ENCODE measurements at places on chromosomes 4 and X.

DNA sequence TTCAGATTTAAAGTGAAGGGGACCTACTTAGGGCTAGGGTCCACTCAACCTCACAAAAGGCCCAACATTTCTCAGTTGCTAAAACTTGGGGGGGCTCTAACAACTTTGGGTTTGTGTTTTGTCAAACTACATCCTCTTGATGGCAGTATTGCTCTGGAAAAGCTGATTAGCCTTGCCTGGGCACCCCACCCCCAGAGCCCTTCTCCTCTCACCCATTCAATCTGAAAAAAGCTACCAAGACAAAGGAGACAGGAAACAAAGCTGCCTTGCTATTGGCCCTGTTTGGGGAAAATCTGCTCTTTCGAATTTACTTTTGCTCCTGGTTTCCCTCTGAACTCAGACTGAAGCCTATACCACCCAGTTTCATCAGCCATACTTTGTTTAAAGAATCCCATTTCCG is 195.2 kb upstream of the STK26 start:
- no peak for DNase-seq

DNA sequence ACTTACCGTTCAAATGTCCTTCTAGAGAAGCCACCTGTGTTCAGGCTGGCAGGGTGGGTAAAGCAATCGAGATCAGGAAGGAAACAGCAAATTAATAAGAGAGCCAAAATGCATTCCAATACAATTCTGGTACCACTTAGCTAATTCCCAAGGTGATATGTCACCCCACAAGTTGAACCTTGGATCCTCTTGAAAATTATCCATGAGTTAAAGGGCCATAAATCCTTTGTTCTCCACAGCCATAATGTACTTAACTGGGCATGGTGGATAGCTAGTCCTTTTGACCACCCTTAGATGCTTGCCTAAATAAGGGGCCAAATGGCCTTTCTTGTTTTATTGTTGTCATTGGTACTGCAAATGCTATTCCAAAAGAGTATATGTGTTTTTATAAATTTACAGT is 2.0 kb downstream of the TNMD start:
- no peak for DNase-seq

DNA sequence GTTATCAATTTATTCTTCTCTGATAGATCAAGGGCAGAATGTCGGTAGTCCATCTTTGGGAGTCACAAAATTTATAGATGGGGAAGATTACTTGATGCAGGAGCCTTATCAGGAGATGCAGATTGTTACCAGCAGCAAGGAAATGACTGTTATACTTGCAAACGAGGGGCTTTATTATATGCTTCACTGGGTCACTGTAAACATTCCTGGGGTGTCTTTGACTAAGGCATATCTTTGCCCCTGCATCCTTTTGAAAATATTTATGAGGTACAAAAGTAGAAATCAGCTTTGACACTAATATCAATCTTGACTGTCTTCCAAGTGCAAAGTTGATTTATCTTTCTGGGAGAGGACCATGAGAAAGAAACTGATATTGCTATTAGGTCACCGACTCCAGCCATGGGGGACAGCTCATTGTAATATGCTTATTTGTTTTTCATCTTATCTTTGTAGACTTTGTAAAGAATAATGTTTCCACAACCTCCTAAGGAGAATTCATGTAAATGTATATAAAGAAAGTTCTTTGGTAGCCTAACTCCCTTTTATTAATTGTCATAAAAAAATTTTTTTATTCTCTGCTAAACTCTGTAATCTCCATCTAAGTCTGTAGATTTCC is 177.3 kb upstream of the EMCN start:
- no peak for DNase-seq

DNA sequence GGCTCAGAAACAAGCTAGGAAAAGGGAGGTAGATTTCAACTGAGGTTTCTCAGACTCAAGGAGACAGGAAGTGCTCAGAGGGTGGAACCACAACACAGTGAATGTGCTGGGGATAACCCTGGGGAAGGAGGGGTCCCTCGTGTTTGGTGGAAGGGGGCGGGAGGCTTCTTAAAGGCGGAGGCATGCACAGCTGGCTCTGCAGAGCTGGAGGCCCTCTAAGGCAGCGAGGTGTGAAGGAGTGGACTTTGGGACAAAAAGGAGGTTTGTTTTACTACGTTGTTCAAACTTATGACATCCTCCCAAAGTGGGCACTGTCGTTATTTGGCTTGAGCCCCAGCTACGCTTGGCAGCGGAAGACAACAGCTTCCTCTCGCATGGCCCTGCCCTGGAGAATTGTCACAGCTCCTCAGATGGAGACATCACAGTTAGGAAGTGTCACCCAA is 21.7 kb upstream of the MTM1 start:
- DNase-seq, result no peak

DNA sequence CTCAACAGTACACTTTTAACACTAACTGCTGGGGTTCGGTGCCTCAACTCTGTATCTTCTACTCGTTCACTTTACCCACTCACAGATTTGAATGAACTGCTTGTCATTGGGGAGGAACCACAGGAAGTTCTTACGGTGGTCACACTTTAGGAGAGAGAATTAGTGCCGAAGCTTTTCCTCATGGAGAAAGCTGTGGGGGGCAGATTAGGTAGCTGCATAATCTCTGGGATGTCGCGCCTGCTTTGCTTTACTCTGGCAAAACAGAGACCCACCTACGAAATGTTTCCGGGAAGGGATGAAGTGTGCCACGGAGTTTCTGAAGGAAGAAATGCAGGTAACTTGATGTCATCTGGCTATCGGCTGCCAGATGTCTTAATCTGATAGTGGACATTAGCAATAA is 949.7 kb upstream of the TENM3 start:
- DNase-seq, result no peak

GRCh38 chr4:170110285-170110672 is 20.5 kb upstream of the AADAT start:
- no peak for DNase-seq

Measured in NCI-H510A (cell line).